Spinal cord (tissue), 10 donors: ENCODE measurements at places on chromosomes 12 and 14. TPM values are rescaled to one million over a fixed set of nuclear protein-coding genes. Genes with fewer than 3 reads are reported as not detected.

Gene HOXC10
- polyA plus RNA-seq, result not detected

Gene KRT80
- polyA plus RNA-seq, result not detected

Gene AVPR1A
- 1.2 TPM for polyA plus RNA-seq

Gene B4GALNT1
- polyA plus RNA-seq, result 45.7 TPM

Gene C14orf132
- 125 TPM for polyA plus RNA-seq

Gene CACNA2D4
- 1.6 TPM for polyA plus RNA-seq

Gene GLT8D2
- 25.1 TPM for polyA plus RNA-seq

Gene MORN3
- polyA plus RNA-seq, result 5.9 TPM

Gene EVL
- polyA plus RNA-seq, result 542 TPM

Gene CRY1
- polyA plus RNA-seq, result 36.1 TPM

Gene IAPP
- 0.30 TPM for polyA plus RNA-seq

Gene UNC79
- polyA plus RNA-seq, result 15.2 TPM

Gene GPR68
- 4.9 TPM for polyA plus RNA-seq

Gene SIX4
- 2.6 TPM for polyA plus RNA-seq

Gene FKBP11
- 12.4 TPM for polyA plus RNA-seq

Gene PTGES3
- 304 TPM for polyA plus RNA-seq

Gene RBP5
- polyA plus RNA-seq, result 3.2 TPM

Gene GPR65
- polyA plus RNA-seq, result 0.65 TPM

Gene CNTN1
- polyA plus RNA-seq, result 490 TPM

Gene KCNA1
- polyA plus RNA-seq, result 7.5 TPM

Gene PCBP2
- polyA plus RNA-seq, result 690 TPM

Gene KRT71
- polyA plus RNA-seq, result 0.35 TPM

Gene ACTN1
- 41.6 TPM for polyA plus RNA-seq

Gene MMAB
- 59.8 TPM for polyA plus RNA-seq

Gene GARIN6
- not detected for polyA plus RNA-seq

Gene SLC48A1
- 35.8 TPM for polyA plus RNA-seq

Gene ATL1
- polyA plus RNA-seq, result 95.9 TPM

Gene BIN2
- polyA plus RNA-seq, result 8.4 TPM

Gene GPR162
- 128 TPM for polyA plus RNA-seq

Gene ASIC1
- 148 TPM for polyA plus RNA-seq

Gene DPPA3
- polyA plus RNA-seq, result not detected

Gene RNASE3
- 0.24 TPM for polyA plus RNA-seq

Gene FBLN5
- 39.9 TPM for polyA plus RNA-seq

Gene ACSM4
- polyA plus RNA-seq, result 0.12 TPM

Gene POU6F1
- polyA plus RNA-seq, result 33.5 TPM

Gene SLCO1B1
- not detected for polyA plus RNA-seq

Gene TAS2R30
- polyA plus RNA-seq, result 0.14 TPM

Gene RNF212B
- polyA plus RNA-seq, result not detected

Gene P2RX2
- polyA plus RNA-seq, result 0.38 TPM

Gene FAM186B
- polyA plus RNA-seq, result 0.36 TPM

Gene LIN7A
- 18.5 TPM for polyA plus RNA-seq

Gene SLC25A47
- polyA plus RNA-seq, result not detected

Gene AKAP5
- polyA plus RNA-seq, result 7.9 TPM

Gene RHNO1
- 59.9 TPM for polyA plus RNA-seq

Gene C12orf54
- 1.1 TPM for polyA plus RNA-seq

Gene NFE2
- 2.3 TPM for polyA plus RNA-seq

Gene SOX5
- 20.3 TPM for polyA plus RNA-seq

Gene GALNT16
- 60.2 TPM for polyA plus RNA-seq

Gene SPIC
- not detected for polyA plus RNA-seq

Gene PCNX4
- 81.1 TPM for polyA plus RNA-seq

Gene SLCO1A2
- polyA plus RNA-seq, result 10.8 TPM

Gene ZFC3H1
- 62.4 TPM for polyA plus RNA-seq

Gene LRRC43
- polyA plus RNA-seq, result 7.1 TPM
